Activated naive CD4-positive, alpha-beta T cell treated with anti-CD3 and anti-CD28 coated beads for 36 hours (primary cell): ENCODE measurements at places on chromosomes 6 and 20.

DNA sequence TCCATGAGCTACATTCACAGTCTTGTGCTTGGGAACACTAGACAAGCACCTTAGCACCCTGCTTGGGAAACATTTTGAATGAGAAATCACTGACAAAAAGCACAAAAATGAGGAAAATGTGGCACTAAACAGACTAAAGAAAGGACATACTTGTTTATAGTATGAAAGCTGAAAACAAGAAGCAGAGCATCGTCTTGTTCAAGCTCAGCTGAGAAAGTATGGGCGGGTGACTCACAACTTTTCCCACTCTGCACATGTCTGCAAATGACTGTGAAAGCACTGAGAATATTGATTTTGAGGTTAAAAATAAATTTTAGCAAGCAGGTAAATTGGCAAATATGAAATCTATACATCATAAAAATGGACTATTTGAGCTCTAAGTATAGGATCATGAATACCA, 725.3 kb downstream of the COL12A1 start:
- no peak for DNase-seq

DNA sequence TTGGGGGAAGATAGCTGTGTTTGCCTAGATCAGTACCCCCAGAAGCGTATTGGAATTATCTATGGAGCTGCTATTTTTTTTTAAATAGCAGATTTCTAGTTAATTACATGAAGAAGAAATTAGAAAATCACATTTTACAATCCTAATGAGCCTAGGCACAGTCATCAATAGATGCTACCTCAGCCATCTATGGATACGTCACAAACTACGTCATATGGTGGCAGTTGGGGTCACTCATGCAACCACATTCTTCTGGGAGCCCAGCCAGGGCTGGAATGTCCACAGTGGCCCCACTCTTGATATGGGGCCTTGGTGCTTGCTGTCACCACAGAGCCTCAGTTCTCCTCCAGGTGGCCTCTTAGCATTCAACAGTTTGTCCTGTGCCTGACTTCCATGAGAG, 63.0 kb downstream of the SNRNP48 start:
- DNase-seq, result no peak

DNA sequence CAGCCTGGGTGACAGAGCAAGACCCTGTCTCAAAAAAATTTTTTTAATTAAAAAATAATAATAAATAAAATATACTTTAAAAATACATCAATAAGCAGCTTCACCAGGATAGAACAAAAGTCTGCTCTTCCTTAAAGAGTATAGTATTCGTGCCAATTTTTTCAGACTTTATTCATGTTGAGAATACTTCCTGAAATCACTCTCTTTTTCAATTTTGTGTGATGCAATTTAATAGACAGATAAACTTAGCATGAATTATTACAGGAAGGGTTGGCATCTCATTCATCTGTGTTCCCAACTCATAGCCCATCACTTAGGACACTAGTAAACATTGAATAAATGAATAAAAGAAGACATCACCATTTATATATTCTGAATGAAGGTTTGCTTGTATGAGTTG, 52.4 kb downstream of the IPCEF1 start:
- DNase-seq, result no peak

- peak; percentile 5 for DNase-seq
Observed at GRCh38 chr6:145731447-145731846, 3.9 kb downstream of the EPM2A start.

DNA sequence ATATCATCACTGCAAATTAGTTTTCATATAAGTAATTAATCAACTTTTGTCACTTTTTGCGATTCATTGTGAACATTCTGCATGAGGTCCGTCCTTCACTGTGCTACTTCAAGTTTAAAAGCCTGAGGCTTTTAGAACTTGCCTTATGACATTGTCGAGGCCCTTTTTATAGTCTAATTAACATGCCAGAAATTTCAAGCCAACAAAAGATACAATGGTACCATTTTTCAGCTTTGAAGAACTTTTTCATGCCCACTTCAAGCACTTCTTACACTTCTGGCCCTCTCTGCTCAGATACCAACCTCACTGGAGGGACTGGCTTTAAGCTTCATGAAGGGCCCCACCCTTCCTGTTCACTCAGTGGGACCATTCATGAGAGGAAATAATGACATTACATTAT, 323.1 kb downstream of the TPBG start:
- no peak for DNase-seq

GRCh38 chr20:16296931-16297330, 276.3 kb downstream of the KIF16B start:
- DNase-seq, result no peak

GRCh38 chr6:118761645-118762044, 110.3 kb upstream of the CEP85L start:
- DNase-seq, result no peak

GRCh38 chr6:57173056-57173885, 1.1 kb downstream of the BAG2 start:
- peak; percentile 51 for DNase-seq

GRCh38 chr6:107466062-107466461, 6.7 kb upstream of the PDSS2 start:
- DNase-seq, result no peak

GRCh38 chr6:144314003-144314485, 28.9 kb downstream of the UTRN start:
- DNase-seq, result no peak

GRCh38 chr6:106890447-106890846, 84.1 kb downstream of the CD24 start:
- no peak for DNase-seq

DNA sequence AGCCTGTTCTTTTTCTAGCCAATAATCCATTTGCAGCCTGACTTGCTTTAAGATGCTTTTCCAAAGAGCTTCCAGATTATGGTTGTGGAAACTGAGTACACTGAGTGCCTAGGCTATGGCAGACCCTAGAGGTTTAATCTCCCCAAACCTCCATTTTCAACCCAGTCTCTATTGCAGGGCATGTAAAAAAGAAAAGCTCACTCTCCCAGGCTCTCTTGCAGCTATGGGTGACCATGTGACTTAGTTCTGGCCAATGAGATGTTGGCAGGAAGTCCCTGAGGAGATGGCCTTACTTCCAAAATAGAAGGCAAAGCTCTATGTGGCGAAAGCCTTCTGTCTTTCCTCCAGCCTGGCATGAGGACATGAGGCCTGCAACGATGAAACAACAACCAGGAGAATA, 3.8 kb downstream of the PDRG1 start:
- DNase-seq, result peak; percentile 48

- no peak for DNase-seq
Observed at GRCh38 chr20:4829514-4830215, 108.0 kb downstream of the PRND start.

GRCh38 chr20:9506280-9506821, 8.0 kb upstream of the LAMP5 start:
- no peak for DNase-seq

- no peak for DNase-seq
Observed at GRCh38 chr6:162443101-162443500, 284.5 kb downstream of the PRKN start.

DNA sequence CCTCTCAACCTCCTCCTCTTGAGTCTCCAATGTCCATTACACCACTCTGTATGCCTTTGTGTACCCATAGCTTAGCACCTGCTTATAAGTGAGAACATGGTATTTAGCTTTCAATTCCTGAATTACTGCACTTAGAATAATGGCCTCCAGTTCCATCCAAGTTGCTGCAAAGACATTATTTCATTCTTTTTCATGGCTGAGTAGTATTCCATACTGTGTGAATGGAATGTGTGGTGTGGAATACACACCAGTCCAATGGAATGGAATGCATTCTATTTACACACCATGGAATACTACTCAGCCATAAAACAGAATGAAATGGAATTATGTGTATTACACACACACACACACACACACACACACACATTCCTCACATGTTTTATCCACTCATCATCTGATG, 116.1 kb downstream of the BACH2 start:
- DNase-seq, result no peak

- DNase-seq, result peak; percentile 75
Observed at GRCh38 chr6:155314773-155315515, 660 bp upstream of the TFB1M start.

DNA sequence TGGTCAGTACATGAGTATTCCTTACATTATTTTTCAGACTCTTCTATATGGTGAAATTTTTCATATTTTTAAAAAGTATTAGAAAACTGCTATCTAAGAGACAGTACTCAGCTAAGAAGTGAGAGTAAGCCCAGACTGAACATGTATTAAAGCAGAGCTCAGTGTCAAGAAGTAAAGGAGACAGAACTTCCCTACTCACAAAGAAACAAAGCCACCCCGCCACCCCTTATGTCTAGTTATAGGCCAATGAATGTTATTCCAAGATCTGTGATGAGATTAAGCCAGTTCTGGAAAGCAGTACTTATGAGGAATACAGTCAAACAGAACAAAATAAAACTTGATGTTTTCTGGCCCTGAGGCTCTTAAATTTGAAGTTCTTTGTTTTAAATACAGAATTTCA, 114.5 kb downstream of the RNGTT start:
- DNase-seq, result no peak

- DNase-seq, result no peak
Observed at GRCh38 chr6:74902846-74903245, 303.0 kb downstream of the COL12A1 start.

DNA sequence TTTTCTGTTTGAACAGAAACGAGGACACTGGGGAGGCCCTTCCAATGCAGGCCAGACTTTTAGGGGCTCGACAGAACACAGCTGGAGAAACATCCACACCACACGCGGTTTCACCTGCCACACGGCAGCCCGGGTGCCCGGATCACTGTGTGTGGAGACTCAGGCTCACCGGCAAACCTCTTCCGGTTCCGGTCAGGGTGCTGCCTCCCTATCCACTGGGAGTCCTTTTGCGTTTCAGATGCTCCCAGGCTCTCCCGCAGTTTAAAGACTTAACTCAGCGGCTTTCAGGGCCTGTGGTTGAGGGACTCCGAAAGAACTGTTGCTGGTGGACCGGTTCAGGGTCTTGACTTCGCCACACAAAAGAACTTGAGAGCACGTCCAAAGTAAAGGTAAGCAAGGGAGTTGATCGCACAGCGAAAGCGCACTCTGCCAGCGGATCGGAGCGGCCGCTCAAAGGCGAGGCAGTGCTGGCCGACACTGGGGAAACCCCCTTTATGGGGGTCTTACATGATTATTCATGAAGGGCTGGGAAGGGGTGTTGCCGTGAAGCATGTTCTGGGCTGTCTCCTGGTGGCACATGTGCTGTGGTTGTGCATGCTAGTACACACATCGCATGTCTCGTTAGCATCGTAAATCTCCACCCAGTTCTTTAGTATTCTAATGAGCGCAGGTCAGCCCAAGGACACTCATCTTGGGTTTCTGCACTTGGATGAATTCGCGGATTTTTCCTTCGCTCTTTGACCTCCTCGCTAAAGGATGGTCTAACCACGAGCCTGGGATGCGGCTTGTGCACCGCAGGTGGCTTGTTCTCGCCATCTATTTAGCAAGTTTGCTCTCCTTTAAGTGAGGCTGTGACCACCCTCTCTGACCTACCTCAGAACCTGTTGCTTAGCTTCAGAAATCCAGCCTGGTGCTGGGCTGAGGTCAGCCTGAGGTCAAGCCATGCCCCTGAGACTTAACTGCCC, 180.3 kb downstream of the CDH26 start:
- peak; percentile 40 for DNase-seq

GRCh38 chr6:352896-353470, 38.6 kb upstream of the IRF4 start:
- DNase-seq, result no peak

DNA sequence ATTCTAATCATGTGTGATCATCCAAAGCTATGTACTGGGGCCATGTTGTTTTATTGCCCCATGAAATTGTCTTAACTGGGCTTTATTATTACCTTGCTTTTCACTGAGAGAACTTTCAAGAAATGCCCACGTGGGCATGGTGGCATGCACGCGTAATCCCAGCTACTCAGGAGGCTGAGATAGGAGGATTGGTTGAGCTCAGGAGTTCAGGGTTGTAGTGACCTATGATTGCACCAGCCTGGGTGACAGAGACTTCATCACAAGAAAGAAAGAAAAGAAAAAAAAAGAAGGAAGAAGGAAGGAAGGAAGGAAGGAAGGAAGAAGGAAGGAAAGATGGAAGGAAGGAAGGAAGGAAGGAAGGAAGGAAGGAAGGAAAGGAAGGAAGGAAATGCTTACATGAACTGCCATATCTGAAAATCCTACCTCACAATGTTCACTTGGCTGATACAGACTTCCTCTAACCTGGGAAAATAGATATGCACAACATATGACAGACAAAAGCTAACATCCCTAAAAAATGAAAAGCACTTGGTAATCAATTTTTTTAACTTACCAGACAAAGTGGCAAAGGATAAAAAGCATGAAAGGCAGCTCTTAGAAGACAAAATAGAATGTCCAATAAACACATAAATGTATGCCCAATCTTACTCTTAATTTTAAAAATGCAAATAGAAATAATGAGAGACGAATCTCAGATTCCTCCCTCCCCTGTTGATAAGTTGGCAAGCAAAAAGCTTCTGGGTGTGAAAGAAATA, 25.5 kb upstream of the TMEM244 start:
- no peak for DNase-seq

DNA sequence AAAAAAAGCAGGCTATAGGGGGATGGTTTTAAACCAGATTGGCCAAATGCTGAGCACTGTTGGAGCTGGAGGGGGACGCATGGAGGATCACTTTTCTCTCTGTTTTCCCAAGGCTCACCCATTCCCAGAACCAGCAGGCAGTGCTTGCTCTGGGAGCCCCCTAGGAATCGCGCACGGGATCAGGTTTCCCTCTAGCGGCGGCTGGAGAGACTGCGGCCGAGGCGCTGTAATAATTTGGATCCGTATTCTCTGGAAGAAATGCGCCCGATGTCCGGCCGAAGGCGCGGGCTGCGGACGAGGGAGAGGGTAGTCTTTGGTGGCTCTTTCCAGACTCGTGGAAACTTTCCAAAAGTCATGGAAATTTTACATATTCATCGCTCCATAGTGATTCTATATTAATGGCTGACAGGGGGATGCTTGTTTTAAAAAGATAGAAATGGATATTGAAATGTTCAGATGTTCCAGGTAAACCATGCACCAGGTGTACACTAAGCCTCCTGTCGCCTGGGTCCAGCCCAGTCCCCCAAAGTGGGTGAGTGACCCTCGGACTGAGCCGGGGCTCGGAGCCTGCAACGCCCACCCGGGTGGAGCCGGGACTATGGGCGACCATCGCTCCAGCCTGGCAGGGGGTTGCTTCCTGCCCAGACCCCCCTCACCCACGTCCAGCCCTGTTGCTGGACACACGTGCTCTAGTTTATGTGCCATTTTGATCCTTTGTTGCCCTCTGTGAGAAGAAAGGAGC, 78.7 kb upstream of the PHACTR3 start:
- DNase-seq, result peak; percentile 41

- peak; percentile 69 for DNase-seq
Observed at GRCh38 chr6:118283766-118284165, 264.3 kb upstream of the PLN start.

GRCh38 chr6:141482796-141483597, 649.7 kb upstream of the GJE1 start:
- DNase-seq, result no peak

DNA sequence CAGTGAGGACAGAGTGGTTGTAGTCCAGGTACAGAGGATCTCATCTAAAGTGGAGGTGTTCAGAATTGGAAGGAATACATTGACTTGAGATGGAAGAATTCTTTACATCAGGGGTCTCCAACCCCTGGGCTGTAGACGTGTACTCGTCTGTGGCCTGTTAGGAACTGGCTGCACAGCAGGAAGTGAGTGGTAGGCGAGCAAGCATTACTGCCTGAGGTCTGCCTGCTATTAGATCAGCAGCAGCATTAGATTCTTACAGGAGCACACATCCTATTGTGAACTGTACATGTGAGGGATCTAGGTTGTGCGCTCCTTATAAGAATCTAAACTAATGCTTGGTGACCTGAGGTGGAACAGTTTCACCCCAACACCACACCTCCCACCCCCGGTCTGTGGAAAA, 121.1 kb downstream of the CDKAL1 start:
- no peak for DNase-seq
